ENCODE measurements at places on chromosomes 5 and 9.

DNA sequence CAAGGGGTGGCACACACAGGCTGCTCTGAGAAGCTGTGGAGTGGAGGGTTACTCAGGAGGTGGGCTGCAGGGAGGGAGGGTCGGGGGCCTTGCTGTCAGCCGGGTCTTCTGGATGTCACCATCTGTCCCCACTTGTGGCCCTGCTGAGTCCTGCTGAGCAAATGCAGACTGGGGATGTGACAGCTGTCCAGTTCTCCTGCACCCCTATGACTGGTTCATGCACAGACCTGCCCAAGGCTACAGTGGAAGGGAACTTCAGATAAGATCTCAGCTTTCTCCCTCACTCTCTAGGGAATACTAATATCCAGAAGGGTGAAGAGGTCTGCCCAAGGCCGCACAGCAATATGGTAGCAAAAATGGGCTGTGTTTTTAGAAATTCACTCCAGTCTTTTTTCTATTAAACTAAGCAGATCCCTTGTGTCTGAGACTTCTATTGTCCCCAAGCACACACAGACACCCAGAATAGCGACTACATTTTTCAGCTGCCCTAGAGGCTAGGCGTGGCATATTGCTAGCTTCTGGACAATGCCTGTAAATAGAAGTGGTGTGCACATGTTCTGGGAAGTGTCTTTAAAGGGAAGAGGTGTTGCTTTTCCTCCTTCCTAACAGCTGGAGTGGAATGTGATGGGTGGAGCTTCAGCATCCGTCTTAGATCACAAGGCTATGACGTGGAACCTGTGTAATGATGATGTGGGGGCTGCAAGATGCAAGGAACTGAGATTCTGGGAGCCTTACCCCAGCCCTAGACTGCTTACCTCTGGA, 51.1 kb upstream of the TBC1D2 start:
- no peak for DNase-seq

DNA sequence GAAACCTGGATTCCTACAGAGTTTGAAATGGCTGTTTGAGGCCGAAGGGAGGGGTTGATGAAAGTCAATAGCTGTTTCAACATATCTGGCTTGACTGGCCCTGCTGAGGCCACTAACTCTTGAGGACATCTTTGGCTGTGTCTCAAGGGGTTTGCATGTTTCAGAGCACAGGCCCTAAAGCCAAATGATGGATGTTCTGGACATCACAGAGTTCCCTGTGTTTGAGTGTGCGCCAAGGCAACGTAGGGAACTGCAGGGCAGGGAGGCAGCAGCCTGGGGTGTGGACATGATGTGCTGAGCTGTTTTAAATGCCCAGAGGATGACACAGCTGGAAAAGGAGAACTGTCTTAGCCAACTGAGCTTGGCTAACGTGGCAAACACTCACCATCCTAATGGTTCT, 89.6 kb downstream of the RAPGEF1 start:
- no peak for DNase-seq

GRCh38 chr5:101418713-101419118, 515.6 kb upstream of the ST8SIA4 start:
- no peak for DNase-seq

DNA sequence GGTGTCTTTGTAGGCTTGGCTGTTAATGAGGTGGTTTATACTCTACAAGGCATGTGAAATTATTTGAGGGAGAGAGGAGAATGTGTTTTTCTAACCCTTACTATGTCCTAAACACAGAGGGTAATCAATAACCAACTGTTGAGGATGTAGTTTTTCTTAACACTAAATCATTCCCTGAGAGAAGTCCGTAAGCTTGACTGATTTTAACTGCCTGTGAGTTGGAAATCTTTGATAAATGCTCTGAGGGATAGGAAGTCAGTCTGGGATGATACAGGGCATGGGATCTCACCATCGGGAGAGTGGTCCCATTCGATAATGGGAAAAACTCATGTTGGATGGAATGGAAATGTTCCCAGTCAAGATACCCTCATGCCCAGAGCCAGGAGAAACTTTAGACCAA, 249.6 kb downstream of the PDZD2 start:
- no peak for DNase-seq

DNA sequence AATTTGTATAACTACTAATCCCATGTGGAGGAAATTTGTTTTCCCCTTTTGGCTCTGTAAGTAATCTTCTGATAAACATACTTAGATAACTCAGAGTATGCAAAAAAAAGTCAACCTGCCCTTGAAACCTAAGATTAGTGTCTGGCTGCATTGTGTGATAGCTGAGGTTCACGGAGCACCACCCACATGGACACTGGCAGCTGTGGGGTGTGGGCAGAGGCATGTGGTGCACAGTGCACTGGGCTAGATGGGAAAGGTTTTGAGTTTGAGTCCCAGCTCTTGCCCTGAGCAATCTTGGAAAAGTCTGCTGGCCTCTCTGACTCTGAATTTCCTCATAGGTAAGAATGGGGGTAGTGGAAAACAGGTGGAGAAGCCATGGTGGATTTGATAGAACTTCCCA, 75.1 kb downstream of the PLCXD3 start:
- DNase-seq, result no peak

DNA sequence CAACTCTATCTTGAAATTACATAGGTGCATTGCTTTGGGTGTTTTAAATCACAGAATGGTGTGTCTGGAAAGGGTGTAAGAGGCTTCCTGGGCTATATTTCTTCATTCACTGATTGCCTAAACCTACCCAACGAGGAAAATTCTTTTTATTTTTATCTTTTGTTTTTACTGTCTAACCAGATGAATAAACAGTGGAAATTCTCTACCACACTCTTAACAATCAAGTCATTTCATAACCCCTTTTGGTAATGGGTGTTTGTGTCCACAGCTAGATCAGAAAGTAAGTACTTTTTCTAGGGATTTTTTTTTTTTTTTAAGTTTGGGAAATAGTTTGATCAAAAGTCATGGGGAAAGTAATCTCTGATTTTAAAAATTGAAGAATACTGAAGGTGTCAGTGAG, 27.6 kb upstream of the C5orf47 start:
- DNase-seq, result no peak

DNA sequence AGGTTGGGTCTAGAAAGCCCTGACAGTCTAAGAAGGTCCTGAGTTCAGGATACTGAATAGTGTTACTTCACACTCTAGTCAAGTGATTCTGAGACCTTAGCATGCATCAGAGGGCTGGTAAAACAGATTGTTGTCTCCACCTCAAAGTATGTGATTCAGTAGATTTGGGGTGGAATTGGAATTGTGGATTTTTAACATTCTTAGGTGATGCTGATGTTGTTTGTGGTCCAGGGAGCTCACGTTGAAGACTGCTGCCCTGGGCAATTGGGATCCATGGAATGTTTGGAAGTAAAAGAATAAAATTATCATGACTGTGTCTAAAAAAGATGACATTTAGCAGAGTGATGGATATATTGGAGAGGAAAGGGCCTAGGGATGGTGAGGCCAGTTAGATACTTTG, 75.6 kb downstream of the VCAN start:
- no peak for DNase-seq

DNA sequence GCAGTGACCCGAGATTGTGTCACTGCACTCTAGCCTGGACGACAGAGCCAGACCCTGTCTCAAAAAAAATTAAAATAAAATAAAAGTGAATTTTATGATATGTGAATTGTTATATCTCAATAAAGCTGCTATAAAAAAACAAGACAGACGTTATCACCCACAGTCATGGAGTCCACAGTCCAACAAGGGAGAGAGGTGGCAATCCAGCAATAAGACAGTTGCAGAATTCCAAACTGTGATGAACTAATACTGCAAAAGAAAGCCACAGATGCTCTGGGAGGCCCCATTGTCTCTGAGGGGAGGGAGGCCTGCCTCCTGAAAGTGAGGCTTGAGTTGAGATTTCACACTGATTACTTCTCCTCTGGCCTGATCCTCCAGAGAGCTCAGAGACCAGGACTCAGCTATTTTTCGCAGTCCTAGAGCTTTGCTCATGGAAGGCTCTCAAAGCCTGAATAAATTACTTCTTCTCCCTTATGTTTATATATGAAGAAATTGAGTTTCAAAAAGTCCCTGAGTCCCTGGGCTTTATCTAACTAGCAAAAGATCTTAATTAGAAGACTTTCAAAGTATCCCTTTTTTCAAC, 28.0 kb downstream of the CCNJL start:
- no peak for DNase-seq

DNA sequence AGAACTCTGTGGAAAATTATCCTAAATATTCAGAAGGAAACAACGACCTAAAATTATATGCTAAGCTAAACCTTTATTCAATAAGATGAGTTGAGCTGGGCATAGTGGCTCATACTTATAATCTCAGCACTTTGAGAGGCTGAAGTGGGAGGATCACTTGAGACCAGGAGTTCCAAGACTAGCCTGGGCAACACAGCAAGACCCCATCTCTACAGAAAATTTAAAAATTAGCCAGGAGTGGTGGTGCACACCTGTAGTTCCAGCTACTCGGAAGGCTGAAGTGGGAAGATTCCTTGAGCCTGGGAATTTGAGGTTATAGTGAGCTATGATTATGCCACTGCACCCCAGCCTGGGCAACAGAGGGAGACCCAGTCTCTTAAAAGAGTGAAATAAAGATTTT, 51.6 kb downstream of the DCAF10 start:
- DNase-seq, result no peak

DNA sequence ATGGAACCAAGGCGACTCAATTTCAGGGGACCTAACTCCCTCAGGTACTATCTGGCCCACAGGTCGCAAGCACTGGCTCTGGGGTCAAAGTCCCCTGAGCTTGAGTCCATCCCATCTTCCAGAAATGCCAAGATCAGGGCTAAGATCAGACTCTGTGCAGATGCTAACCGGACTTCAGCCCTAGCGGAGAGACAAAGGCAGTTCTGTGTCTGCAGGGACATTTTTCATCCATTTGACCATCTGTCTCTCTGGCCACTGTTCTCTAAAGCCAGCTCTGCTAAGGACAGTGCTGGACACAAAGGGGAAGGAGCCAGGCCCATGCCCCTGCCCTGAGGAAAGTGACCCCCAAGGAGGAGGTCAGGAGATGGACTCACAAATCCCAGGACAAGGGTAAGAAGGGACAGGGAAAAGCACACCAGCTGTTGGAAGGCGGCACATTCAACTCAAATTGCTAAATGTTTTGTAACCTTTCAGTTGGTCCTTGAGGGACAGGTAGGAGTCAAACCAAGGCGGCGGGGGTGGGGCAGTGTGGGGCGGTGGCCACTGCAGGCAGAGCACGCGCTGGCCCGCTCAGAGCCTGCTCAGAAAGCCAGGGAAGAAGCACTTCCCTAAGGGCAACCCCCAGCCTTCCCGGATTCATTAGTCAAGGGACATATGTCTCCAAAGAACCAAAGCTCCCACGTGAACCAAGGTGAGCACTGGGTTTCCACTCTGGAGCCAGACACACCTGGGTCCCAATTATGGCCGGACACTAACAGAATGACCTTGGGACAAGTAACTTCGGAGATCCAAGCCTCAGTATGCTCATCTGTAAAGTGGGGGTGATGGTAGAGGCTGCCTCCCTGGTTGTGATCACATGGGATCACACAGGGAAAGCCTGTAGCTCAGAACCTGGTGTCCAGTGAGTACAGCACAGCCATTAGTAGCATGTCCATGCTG, 42.8 kb downstream of the STK10 start:
- no peak for DNase-seq

DNA sequence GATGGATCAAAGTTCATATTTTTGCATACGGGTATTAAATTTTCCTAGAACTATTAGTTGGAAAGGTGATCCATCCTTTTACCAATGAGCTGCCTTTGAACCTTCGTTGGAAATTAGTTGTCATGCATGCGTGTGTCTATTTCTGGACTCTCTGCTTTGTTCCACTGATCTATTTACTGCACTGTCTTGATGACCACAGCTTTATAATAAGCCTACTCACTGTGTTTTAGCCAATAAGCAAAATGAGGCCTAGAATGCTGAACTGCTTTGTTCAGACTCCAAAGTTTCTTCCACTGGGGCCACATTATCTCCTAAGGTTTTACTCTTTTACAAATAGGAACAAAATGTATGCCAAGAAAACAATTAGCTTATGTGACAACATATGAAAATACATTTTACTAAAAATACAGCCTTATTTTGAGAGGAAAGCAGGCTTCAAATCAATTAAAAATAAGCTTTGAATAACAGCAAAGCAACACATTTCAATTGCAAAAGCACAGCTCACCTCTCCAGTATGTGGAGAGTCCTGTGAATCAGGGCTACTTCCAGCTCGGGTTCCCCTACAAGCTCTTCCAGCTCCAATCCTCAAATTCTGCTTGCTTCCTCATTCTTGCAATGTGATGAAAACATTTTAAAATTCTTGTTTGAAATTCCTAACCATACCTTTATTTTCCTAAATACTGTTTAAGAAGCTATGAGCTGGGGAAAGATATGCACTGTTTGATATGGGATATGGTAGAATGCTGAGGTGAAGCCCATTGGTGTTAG, 72.0 kb downstream of the RETREG1 start:
- no peak for DNase-seq

DNA sequence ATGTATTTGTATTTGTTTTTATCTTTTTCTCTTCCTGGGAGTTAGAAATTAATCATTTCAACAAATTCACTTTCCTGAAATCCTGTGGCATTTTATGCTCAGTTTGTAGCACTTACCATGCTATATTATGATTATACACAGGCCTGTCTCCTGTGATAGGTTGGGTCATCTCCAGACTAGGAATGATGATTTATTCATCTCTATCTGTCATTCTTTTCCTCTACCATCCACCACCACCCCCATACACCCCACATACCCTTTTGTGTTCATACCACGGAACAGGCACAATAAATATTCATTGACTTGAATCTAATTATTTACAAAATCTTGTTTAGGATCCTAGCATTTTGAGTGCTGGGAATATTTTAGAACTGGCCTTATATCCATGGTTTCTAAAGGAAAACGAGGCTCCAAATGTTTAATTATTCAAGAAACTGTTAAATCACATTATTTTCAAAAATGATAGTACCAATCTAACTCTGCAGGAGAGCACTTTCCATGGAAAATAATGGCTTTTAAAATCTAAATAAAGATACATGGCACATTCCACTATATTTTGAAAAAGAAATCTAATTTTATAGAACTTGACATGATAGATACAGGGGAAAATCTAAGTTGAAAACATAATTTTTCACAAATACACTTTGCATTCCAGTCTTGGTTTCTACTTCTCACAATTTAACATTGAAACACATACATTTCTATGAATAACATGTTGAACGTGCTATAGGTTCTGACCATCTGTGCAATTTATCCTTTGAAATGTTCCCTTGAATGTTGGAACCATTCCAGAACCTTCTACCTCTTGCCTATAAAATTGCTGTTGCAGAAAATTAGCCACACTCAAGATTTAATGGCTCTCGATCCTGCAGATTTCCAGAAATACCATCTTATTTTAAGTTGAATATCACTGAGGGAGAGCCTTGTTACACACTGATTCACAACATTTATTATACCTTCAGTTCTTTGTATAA, 89.3 kb downstream of the STARD4 start:
- DNase-seq, result no peak

DNA sequence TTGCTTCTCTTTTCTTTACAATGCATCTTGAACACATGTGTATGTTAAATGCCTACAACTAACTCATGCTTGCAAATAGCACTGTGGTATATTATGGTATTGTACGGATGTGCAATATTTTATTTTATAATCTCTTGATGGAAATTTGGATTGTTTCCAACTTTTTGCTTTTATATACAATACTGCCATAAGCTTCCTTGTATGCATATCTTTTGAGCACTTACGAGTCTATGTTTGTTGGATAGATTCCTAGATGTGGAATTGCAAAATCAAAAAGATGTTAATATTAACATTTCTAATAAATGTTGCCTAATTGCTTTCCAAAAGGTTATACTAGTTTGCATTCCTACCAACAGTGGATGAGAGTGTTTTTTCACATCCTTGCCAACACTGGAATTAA, 3.4 kb upstream of the GALNT12 start:
- DNase-seq, result no peak
